ENCODE measurements at places on chromosomes 13 and 19.
A peak's percentile ranks its signal among the peaks of the same experiment; 100 is the strongest.

DNA sequence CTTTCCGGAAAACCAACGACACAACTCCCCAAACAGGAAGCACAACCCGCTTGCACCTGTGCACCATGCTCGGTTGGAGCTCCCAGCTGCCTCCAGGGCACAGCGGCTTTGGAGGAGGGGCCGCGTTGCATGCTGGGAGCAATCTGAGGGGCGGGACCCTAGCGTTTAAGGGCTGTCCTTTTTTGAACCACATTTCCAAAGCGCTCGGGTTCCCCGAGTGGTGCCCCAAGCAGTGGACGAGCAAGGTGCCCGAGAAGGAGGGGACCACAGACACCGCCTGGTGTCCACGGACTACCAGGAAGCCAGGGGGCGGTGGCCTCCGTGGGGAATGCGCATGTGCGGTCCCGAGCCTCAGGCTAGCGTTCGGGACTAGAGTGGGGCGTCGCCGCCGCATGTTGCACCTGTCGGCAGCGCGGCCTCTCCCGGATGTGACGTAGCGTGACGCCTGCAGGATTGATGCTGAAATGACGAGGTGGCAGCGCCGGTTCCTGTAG, 11.9 kb upstream of the ZNF57 start:
- no peak for DNase-seq

DNA sequence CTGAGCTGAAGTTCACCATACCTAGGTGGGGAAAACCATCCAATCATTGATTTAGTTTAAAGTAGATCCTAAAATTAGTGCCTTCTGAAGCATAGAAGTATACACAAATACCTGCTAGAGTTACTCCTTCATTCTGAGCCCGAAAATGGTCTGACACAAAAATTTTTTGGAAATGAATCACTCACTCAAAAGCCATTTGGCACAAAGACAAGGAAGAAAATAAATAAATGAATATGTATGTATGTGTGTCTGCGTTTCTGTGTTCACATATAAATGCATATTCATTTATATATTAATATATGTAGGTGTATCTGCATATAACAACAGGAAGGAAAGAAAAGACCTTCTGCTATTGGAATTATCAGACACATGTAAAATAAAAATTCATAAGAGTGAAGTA, 614.4 kb upstream of the PCDH9 start:
- no peak for DNase-seq

DNA sequence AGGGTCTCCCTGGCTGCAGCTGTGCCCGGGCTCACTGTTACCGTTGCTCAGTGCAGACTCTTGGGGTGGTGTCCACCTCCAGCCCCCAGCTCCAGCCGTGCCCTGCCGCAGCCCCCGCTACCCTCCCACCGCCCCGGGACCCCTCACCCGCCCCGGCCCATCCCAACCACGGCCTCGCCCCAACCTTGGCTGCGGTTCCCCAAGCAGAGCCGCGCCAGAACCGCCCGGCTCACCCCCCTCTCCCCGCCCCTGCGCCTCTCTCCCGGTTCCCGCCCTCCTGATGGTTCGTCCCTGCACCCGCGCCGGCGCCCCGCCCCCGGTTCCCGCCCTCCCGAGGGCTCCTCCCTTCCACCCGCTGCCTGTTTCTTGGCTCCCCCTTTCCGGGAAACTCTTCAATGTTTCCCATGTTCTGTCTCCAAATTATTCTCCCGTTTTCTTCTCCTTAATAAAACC, 40.3 kb downstream of the ANKRD10 start:
- peak; percentile 43 for DNase-seq

- no peak for DNase-seq
These were observed 97.2 kb downstream of the SUCLA2 start for GRCh38 chr13:47903836-47904235.

GRCh38 chr13:29909081-29909730, 58.8 kb upstream of the UBL3 start:
- DNase-seq = no peak

DNA sequence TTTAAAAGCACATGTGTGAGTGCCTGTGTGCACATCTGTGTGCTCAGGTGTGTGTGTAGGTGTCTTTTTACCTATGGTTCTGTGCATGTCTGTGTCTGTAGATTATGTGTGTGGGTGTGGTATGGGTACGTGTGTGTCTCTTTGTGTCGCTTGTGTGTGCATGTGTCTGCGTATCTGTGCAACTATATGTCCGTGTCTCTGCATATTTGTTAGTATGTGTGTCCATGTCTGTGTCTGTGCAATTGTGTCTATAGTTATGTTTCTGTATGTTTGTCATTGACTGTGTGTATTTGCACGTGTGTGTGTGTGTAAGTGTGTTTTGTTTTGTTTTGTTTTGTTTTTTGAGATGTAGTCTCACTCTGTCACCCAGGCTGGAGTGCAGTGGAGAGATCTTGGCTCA, 7.3 kb upstream of the KCTD15 start:
- DNase-seq = no peak

GRCh38 chr13:106649495-106649894, 81.6 kb upstream of the ARGLU1 start:
- no peak for DNase-seq

DNA sequence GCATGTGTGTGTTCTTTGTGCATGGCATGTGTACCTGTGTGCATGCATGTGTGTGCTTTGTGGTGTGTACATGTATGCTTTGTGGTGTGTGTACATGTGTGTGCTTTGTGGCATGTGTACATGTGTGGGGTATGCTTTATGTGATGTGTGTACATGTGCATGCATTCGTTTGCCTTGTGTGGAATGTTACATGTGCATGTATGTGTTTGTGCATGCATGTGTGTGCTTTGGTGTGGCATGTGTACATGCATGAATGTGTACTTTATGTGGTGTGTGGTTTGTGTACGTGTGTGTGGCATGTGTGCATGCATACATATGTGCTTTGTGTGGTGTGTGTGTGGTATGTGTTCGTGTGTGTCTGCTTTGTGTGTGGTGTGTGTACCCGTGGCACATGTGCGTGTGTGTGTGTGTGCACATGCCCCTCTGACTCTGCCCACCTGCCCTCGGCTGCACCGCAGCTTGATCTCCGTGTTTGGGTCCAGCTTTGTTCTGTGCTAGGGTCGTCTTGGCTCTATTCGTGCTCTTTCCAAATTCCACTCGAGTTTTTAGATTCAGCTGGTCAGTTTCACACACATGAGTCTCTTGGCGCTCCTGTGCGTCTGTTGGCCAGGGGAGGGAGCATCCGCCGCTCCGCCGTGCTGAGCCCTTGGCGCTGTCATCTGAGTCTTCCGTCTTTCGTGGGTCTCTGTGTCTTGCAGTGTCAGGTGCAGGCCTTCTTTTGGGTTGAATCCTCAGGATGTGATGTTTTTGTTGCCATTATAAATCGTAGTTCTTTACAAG, 46.5 kb upstream of the TFDP1 start:
- no peak for DNase-seq

DNA sequence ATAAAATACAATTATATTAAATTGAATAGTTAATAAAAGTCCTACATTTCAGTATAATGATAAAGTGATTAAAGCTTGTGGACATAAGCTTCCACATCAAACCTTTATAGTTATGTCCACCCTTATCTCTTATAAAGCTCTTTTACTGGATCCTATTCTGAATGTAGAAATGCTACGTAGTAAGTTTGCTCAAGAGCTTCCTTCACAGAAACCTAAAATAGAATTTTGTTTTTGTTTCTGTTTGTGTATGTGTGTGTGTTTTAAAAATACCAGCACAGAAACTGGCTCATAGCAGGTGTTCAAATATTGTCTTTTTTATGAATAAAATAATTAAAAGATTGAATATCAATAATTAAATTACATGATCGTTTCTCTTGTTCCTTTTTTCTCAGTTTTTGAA, 21.0 kb upstream of the UFM1 start:
- no peak for DNase-seq

DNA sequence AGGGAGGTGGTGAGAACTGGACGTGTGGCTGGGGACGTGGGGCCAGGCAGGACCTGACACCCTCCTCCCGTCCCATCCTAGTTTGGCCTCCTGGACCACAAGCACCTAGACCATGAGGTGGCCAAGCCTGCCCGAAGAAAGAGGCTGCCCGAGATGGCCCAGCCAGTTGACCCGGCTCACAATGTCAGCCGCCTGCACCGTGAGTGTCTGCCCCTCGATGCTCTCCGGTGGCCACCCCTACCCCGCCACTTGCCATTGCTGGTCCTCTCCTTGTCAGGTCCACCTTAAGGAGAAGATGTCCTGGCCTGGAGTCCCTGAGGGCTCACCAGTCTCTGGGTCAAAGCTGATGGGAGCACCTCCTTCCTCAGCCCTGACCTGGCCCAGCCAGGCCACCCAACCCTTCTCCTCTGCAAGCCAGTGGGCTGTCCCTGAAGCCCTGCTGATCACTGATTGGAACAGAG, 2.2 kb downstream of the ANGPTL4 start:
- no peak for DNase-seq
